ENCODE measurements at places on chromosomes 16 and 17.

GRCh38 chr17:319266-319665 is 33.3 kb downstream of the RPH3AL start:
- DNase-seq = no peak

DNA sequence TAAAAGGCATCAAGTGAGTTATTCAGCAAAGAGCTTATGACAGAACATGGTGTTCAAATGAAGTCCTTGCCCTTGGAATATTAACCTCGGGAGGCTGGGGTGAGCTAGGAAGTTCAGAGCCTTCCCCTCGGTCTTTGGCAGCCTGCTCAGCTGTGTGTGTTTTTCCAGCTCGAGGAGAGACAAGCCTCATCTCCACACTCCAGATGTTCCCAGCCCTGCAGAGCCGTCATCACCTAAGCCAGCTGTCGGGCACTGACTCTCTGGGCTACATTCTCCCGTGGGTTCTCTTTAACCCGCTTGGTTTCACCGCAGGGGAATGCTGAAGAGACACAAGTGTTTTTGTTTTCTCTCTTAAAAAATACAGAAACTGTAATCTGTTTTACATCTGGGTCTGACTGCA is 47.1 kb downstream of the IRX3 start:
- peak; percentile 23 for DNase-seq

DNA sequence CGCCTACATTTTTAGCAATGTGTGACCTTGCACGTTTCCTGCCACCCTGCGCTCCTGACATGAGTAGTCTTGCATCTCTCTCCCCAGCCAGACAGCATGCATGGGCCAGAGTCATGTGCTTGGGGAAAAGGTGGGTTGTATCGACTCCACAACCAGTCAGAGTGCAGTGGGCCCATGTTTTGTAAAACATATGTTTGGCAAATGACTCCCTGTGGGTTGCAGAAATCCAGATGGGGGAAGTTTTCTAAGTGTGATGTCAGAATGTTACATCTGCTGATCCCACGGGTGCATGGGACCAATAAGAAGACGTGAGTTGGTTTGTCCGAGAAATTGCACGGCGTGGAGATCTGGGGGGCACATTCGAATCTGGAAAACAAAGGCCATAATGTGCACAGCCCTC is 147.1 kb downstream of the FOXL1 start:
- DNase-seq = no peak

- DNase-seq = no peak
Observed at GRCh38 chr16:10296956-10297340, 88.9 kb upstream of the ATF7IP2 start.

- DNase-seq = no peak
Observed at GRCh38 chr16:58012481-58012880, 11.3 kb downstream of the USB1 start.

- no peak for DNase-seq
Observed at GRCh38 chr16:12358898-12359297, 382.4 kb downstream of the SNX29 start.

DNA sequence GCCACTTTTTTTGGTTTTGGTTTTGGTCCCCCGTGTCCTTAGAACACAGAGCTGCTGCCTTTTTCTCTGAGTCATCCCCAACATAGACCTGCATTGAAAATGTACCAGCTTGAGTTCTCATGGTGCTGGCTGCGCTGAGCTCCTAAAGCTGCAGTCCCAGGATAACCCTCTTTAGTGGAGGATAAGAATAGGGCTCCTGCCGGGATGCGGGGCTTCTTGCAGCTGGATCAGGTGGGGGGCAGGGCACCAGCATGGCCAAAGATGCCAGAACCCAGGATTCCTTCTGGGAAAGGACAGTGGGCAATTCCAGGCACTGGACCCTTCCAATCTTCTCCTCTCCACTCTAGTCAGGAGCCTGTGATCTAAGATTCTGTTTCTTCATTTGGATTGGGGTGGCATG is 8.3 kb upstream of the CLUH start:
- no peak for DNase-seq

DNA sequence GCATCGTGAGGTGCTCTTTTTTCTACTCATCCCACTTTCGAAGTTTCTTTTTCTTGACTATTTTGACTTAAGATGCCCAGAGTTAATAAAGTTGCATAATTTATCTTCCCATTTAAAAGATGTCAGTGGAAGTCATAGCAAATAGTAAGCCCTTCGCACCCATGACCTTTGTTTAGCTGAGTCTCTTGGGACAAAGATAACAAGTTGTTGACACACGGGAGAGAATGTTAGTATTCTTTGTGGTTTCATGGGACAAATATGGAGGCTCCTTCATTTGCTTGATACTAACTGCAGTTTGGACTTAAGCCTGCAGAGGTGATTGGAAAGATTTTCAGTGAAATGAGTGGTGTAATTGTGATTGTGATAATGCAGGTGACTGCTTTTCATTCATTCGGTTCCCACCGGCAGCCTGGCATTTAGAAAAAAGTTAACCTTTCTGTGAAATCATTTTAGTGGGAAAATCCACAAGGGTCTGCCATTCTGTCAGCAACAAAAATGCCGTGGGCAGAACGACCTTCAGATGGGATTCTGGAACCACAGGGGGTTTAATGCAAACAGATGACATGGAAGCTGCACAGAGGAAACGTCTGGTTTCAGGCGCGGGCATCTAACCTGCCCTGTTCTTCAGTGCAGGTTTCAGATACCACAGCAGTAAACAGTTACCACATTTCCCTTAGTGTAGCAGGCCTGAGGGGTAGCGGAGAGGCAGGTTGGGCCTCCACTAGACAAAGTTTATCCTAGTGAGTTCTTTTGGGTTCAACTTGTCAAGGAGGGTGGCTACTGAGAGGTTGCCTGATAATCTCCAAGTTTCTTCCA is 123.0 kb downstream of the RPTOR start:
- DNase-seq = no peak

DNA sequence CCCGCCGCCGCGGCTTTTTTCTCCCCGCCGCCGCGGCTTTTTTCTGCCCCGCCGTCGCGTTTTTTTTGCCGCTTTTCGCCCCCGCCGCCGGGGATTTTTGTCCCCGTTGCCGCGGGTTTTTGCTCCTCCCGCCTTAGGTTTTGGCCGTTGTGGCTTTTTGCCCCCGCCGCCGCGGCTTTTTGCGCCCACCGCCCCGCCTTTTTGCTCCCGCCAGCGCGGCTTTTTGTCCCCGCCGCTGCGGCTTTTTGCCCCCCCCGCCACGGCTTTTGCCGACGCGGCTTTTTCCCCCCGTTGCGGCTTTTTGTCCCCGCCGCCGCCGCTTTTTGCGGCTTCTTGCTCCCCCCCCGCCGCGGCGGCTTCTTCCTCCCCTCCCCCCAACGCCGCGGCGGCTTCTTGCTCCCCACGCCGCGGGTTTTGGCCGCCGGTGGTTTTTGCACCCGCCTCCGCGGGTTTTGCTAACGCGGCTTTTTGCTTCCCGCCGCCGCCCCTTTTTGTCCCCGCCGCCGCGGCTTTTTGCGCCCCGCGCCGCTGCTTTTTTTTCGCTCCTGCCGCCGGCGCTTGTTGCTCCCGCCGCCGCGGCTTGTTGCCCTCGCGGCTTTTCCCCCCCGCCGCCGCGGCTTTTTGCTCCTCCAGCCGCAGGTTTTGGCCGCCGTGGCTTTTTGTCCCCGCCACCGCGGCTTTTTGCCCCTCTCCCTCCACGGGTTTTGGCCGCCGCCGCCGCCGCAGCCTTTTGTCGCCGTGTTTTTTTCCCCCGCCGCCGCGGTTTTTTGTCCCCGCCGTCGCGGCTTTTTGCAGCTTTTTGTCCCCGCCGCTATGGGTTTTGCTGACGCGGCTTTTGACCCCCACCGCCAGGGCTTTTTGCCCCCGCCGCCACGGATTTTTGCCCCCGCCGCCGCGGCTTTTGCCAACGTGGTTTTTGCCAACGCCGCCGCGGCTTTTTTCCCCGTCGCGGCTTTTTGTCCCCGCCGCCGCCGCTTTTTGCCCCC is 150.3 kb downstream of the KCNJ18 start:
- DNase-seq = peak; percentile 23

GRCh38 chr16:73058221-73058615 is 10.3 kb upstream of the ZFHX3 start:
- DNase-seq = peak; percentile 67

DNA sequence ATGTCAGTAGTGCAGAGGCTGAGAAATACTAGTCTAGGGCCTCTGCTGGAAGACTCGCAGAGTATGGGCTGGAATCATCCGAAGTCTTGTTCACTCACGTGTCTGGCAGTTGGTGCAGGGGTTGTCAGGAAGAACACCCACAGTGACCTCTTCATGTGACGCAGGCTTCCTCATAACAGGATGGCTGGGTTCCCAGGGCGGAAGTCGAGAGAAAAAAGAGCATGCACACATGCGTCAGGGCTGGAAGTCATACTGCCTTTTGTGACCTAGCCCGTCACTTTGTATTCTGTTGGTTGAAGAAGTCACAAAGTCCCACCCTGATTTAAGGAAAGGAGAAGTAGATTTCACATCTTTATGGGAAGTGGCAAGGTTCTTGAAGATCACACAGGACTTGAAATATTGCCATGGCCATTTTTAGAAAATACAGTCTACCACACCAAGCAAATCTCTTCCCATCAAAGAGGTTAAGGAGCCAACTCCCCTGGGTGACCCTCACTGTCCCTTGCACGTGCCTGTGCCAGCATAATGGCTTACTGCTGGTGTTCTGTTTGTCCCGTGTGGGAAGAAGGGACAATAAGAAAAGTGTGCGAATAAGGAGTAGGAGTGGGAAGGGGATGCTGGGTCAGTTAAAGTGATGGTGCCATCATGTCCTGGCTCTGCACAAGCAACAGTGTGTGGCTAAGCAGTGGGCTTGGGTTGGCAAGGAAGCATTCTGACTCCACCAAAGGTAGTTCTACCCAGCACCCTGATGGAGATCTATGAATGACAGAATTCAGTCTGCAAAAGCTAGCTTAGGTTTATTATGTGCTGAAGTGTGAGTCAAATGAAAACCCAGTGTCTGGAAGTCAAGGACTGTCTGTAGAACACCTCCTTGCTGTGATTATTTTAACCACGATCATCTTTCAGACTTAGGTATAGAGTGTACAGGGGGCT is 28.1 kb downstream of the HEATR3 start:
- no peak for DNase-seq

DNA sequence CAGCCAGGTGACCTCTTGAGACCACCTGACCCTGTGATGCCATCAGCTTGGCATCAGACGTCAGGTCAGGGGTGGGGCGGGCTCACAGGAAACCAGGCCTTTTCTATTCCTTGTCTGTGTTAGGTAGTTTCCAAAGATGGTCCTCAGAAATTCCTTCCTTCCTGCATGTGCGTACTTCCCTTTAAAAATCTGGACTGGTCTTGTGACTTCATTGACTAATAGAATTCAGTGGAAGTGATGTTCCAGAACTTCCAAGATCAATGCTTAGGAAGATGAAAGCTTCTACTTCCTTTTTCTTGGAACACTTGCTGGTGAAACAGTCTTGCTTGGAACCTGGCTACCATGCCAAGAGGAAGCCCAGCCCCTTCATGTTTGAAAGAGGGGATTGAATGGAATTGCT is 10.0 kb upstream of the N4BP1 start:
- DNase-seq = no peak

DNA sequence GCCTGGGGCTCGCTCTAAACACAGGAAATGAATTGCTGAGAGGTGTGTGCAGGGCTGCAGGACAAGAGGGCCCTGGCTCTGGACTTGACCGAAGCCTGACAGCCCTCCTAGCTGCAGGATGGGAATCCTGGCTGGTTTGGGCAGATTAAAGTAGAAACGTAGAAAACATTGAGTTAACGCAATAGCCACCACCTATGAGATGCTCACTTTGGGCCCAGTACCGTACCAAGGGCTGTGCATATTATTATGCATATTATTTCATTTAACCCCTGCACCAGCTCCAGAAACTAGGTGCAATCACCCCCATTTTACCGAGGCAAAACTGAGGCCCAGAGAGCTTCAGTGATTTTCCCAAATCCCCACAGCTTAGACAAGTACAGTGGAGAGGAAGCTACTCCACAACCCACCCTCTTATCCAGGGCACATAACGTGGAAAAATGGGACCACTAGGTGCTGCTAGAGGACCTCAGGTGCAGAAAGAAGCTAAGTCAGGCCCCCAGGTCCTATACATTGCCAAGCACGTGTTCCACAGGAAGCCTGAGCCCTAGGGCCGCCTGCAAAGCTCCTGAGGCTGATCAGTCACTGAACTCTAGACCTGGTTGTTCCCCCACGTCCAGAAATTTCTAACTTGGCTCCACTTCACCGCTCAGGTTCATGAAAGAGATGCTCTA is 79.2 kb downstream of the MYH11 start:
- DNase-seq = no peak

DNA sequence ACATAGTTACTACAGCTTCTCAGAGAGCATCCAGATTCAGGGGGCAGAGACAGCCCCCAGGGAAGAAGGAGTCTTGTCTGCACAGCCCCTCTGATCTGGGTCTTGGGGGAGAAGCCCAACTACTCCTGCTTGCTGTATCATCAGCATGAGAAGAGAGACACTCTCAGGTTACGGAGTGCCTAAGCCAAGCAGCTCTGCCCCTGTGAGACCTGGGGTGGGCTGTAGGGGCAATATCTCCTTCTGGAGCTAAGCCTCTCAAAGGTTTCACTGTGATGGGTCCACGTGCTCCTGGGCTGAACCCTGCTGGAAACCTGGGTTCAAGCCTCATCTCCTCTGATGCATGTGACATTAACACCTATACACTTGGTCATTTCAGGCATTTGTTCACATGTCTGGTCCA is 123.2 kb downstream of the CPPED1 start:
- no peak for DNase-seq

- no peak for DNase-seq
Observed at GRCh38 chr17:57834146-57834741, 15.6 kb downstream of the MRPS23 start.

DNA sequence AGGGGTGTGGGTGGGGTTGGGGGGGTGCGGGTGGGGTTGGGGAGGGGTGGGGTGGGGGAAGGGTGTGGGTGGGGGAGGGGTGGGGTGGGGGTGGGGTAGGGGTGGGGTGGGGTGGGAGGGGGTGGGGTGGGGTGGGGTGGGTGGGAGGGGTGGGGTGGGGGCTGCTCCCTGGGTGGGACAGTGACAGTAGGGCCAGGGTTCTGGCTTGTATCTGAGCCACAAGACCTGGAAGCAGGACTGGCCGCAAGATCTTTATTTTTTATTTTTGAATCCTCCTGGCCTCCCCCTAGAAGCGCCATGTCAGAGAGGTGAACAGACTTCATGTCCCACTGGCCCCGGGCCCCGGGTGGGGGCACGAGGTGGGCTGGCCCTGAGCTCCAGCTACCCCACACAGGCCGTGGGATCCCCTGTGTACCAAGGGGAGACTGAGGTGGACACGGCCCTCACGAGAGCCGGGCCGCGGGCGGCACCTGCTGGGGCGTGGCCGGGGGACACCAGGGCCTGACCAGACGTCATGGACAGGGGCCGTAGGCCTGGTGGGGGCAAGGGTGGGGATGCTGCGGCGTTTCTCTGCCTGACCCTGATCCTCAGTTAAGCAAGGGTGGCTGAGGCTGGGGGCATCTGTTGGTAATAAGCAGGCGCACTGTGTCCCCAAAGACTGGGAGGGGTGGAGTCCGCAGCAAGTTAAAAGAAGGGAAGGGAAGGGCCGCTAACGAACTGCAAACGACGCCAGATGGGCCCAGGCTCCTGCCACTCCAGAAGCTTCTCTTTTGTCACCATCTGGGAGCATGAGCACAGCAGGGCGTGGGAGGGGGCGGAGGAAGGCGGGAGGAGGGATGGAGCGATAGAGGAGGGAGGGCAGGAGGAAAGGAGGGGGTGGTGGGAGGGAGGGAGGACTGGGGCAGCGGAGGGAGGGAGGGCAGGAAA is 22.3 kb upstream of the PABPN1L start:
- no peak for DNase-seq
